Type B pancreatic cell (in vitro differentiated cells): ENCODE measurements at places on chromosomes 5 and 9.

DNA sequence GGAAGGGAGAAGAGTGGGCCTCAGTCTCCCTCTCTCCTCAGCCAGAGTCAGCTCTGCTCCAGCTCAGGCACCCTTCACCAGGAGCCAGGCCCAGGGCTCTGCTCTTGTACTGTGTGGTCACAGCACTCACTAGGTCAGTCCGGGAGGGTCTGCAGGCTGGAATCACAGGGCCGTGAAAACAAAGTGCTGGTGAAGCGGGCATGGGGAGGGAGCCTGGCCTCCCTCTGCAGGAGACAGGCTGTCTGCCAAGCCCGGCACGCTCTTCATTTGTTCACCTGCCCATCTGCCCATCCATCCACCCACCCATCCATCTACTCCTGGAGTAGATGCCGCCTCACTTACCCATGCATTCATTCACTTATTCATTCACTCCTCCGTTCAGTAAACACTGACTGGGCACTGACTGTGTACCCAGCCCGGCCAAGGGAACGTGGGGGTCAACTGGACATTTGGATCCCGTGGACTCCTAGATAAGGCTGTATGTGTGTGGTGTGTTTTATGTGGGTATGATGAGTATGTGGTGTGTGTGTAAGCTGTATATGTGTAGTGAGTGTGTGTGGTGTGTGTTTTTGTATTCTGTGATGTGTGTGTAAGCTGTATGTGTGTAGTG is 3.6 kb downstream of the SPAAR start:
- DNase-seq: no peak

GRCh38 chr5:116669261-116670031 is 94.8 kb upstream of the SEMA6A start:
- no peak for DNase-seq

DNA sequence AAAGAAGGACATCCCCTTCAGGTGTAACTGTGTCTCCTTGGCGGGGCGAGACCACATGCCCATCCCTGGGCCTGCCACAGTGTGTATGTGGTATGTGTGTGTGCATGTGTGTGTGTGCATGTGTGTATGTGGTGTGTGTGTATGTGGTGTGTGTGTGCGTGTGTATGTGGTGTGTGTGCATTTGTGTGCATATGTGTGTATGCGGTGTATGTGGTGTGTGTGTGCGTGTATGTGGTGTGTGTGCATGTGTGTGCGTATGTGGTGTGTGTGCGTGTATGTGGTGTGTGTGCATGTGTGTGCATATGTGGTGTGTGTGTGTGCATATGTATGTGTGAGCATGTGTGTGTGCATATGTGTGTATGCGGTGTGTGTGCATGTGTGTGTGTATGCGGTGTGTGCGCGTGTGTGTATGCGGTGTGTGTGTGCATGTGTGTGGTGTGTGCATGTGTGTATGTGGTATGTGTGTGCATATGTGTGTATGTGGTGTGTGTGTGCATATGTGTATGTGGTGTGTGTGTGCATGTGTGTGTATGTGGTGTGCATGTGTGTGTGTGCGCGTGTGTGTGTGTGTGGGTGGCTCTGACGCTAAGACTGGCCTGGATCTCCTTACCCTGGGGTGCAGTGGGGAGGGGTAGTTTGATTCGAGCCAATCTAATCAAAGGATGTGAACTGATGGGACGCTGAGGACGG is 107.9 kb upstream of the RAPGEF1 start:
- DNase-seq: no peak

DNA sequence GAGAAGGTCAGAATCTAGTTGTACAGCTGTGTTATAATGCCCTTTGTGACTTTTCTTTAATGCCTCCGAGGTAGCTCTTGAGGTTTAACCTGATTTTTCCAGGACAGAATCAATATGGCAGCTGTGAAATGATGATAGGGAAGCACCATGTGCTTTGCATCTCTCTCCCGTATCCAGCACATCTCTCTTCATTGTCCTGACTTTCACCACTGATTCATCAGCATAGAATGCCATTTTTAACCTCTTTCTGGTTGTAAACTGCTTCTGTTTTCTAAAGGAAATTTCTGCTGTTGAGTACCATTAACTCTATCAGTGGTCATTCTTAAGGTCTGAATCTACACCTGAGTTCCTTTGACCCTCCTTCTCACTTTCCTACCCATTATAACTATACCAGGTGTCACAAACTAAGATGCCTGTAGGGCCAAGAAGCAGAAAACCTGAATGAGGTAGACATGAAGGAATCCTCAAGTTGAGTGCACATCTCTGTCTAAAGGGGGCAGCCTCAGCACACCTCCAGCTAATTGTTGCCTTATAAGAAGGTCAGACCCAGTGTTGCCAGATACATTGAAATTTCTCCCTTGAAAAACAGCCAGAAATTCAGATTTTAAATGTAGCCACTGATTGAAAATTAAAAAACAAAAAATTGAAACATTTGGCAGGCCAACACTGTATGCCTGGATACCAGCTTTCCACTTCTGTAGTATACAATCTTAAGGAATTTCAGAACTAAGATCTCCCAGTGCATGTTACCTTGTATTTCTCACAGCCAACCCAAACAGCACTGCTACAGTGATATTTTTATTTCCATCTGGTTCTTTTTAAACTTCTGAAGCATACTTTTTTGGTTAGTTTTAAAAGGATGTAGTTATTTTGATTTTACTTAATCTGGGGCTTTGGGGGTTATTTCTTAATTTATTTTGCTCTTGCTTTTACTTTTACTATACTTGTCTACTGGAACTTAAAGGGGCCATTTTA is 35.8 kb upstream of the TLX3 start:
- DNase-seq: no peak

DNA sequence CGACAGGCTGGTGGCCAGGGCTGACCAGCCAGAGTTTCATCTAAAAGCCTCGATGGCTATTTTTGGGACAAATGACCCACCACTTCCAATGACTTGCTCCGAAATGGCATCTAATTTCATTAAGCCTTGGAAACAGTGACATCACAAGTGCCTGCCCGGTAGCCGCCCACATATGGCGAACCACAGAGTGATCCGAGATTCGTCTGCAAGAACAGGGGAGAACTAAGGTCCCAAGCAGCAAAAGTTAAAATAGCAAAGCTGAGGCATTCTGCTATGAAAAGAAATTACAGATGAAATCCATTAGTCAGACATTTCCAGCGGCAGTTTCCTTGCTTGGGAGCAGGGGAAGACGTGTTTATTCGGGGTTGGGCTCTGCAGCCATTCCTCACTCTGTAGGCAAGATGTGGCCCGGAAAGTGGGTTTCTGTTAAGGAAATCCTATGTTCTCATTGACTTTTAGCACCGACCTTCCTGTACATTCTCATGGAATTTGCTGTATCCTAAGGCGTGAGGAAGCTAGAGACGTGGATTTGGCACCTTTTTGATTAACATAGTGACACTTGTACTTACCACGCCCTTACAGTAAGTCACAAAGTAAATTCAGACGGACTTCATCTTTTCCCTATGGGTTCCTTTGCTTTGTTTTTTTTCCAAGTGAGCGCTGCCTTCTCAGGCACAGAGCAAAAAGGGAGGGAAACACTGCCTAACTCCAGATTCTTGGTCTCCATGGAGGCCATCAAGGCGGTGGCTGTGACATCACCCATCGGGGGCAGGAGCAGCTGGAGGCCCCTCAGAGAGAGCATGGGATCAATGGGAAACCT is 45.1 kb downstream of the ERGIC1 start:
- DNase-seq: no peak

DNA sequence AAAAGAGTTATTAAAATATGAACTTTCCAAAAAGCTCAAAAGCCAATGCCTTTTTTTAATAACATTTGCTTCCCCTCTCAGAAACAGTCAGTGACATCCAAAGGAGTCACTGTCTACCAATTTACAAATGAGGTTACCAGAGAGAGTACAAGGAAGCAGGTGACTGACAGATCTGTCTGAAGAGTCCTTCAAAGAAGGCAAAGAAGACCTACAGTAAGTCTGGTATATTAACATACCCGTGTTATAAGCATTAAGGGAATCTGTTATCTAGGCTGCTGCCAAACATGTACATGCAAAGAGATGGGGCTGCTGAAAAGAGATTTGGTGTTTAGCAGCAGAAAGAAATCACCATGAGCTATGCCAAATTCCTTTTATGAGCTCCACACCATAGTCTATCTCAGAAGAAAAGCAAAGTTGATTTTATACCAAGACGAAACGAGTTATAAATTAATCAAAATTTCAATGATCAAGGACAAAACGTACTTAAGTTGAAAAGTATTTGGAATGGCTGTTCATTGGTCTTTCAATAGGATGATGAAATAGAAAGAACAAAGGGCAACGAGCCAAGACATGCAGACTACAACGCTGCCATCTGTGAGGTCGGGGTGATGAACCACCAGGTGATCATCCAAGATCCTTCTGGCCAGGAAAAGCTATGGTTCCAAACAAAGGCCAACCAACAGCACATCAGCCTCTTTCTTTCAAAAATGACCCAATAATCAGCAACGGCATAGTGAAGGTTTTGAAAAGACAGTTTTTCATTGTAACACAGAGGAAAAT is 8.1 kb downstream of the PRELID2 start:
- DNase-seq: no peak

DNA sequence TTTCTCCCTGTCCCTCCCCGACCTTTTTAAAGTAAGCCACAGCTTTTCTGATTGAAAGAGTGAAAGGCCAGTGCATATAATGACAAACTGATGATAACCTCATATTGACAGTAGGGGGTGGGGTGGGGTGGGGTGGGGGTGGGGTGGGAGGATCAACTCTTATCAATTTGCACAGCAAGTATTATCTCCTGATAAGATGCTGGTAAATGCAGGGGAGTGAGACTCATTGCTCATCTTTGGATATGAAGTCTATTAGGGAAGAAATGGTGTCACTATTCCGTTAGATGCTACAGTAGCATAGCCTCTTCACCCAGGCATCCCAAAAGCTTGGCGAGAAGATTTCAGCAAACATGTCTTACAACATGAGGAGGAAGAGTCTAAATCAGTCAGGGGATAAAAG is 38.9 kb upstream of the HMGCS1 start:
- DNase-seq: no peak

GRCh38 chr9:20701060-20701459 is 17.0 kb downstream of the FOCAD start:
- no peak for DNase-seq

DNA sequence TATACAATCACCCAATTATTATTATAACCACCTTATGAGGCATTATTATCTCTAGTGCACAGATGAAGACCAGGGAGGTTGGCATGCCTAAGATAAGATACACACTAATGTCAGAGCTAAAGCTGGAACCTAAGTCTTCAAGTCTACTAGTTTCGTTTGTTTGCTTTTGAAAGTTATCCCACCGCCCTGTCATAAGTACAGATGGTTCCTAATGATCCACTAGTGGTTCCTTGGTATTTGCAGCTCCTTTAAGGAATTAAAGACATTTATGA is 14.1 kb downstream of the NDUFA8 start:
- no peak for DNase-seq

DNA sequence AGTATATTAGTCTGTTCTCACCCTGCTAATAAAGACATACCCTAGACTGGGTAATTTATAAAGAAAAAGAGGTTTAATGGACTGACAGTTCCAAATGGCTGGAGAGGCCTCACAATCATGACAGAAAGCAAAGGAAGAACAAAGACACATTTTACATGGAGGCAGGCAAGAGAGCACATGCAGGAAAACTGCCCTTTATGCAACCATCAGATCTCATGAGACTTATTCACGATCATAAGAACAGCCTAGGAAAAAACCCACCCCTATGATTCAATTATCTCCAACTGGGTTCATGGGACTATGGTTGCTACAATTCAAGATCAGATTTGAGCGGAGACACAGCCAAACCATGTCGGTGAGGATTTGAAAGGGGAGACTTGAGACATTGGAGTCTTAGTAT is 252.8 kb upstream of the PPP1R2B start:
- DNase-seq: no peak

DNA sequence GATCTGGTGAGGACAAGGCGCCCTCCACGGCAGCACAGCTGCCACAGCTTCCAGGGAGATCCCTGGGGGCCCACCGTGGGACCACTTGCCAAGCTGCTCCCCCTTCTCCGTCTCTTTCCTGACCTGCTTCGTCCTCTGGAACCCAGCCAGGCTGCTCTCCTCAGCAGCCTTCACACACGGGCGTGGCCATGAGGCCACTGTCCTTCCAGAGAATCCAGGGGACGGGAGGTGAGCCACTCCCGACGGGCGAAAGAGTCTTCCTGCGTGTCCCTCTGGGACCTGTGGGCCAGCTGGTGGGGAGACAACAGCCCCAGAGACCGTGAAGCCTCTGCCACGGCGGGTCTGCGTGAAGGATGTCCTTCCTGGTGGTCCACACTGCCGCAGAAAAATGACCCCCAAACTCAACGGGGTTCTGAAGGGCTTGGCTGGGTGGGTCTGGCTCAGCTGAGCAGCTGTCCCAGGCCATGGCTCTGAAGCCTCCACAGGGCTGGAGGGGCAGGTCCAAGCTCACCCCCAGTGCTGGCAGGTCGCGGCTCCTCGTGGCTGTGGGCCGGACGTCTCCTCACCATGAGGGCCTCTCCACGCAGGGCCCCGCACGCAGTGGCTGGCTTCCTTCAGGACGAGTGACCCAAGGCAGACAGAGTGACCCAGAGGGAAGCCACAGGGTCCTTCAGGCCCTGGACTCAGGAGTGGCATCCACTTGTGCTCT is 47.4 kb upstream of the NKD2 start:
- peak; percentile 59 for DNase-seq

DNA sequence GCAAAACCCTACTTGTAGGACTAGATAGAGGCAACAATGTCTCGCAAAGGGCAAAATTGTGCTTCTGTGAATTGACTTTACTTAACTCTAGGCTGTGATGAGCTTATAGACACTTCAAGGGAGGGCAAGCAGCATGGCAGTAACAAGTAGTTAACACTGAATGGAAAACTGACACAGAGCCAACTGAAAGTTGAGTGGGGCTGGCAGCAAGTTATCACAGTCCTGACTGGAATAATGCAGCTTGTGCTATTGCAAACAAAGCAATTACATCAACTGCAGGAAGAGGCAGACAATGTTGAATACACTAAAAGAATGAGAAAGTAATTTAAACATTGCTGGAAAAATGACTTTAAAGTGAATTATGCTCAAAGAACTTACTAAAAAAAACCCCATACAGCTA is 62.2 kb downstream of the RNF38 start:
- no peak for DNase-seq

- DNase-seq: no peak
Observed at GRCh38 chr5:39211773-39212172, 7.6 kb downstream of the FYB1 start.

- no peak for DNase-seq
Observed at GRCh38 chr9:109138421-109138820, 18.7 kb upstream of the TMEM245 start.

GRCh38 chr9:15240927-15241326 is 66.1 kb downstream of the TTC39B start:
- no peak for DNase-seq

GRCh38 chr5:178981381-178981780 is 13.7 kb downstream of the GRM6 start:
- no peak for DNase-seq

GRCh38 chr9:81650586-81651515 is 38.5 kb downstream of the TLE1 start:
- DNase-seq: no peak

DNA sequence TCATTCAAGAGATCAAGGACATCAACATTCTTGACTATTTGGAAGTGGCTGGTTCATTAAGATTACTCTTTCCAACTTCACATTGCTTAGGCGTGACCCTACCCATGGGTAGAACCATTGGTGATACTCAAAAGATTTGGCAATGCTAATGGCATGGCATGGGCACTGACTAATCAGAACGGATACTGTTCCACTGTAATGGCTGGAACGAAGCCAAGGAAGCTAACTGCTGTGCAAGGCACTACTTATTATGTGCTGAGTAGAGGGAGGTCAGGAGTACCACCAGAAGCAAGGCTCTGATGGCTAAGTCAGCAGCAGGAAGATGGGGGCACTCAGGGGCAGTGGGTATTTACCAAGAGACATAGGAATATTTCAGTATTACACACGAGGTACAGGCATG is 31.9 kb downstream of the GNA14 start:
- no peak for DNase-seq
